ENCODE measurements at places on chromosomes 12 and 14.

DNA sequence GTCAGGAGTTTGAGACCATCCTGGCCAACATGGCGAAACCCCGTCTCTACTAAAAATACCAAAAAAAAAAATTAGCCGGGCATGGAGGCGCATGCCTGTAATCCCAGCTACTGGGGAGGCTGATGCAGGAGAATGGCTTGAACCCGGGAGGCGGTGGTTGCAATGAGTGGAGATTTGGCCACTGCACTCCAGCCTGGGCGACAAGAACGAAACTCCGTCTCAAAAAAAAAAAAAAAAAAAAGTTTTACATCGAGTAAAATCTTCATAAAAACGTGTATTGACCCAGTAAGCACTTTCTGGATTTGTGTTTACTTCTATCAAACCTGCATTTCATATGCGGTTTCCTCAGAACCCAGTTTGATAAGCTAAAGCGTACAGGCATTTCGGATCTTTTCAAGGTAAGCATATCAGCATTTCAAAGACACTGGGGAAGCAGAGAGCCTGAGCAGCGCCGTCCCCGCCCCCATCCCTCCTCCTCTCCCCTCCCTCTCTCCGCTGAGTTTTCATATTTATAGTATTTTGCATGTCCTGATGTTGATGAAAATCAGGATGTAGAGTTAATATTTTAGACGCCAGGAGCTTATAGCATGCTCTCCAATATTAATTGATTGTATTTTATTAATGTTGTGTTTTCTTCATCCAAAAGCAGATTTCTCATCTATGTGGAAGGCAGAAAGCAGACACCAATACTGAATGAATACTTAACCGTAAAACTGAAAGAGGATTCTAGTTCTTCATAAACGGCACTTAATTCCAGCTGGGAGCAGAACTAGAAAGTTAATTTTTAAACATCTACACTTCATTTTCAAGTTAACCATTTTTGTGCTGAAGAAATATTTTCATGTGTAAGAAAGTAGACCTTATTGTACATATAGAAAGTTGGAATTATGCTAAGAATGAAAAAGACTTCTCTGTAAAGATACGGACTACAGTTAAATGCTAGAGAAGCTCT is 9.2 kb upstream of the HIP1R start:
- DNase-seq, result no peak

DNA sequence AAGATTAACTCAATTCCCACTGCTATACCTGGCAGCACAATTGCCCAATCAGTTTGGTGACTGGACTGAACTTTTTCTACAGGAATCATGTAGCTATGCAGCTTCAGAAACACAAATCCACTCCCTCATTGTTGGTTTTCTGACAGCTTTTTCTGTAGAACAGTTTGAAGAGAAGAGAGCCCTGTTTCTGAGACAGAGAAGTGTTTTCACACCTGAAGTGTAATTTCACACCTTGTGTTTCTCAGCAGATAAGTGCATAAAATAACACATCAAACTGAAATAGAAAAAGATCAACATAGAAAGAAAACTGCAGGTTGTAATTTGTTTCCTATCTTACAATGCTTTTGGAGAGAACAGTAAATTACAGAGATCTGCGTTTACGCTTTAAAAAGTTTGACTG is 335.6 kb downstream of the SNAPC1 start:
- DNase-seq, result no peak

GRCh38 chr14:62946221-62946620 is 99.0 kb downstream of the KCNH5 start:
- DNase-seq, result no peak

- DNase-seq, result no peak
Measured at GRCh38 chr12:627863-628741, 35.1 kb downstream of the NINJ2 start.

GRCh38 chr12:38527631-38528030 is 211.1 kb downstream of the ALG10B start:
- DNase-seq, result no peak

DNA sequence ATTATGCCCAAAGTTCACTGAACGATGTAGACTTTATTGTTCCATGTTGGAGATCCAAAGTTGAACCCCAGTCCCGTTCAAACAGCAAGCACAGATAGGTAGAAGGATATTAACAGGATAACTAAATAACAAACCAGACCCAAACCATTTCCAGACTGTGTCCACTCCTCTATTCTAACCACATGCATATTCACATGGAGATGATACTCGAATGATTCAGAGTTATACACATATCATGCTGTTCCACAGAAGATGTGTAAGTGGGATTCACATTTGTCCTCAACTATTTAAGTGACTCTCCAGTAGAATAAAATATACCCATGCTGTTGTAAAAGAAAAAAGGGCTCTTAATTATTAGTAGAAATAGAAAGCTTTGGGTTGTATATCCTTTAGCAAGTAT is 185.9 kb downstream of the ITPR2 start:
- no peak for DNase-seq

- no peak for DNase-seq
Measured at GRCh38 chr14:105924951-105925591, 398.7 kb downstream of the TMEM121 start.

DNA sequence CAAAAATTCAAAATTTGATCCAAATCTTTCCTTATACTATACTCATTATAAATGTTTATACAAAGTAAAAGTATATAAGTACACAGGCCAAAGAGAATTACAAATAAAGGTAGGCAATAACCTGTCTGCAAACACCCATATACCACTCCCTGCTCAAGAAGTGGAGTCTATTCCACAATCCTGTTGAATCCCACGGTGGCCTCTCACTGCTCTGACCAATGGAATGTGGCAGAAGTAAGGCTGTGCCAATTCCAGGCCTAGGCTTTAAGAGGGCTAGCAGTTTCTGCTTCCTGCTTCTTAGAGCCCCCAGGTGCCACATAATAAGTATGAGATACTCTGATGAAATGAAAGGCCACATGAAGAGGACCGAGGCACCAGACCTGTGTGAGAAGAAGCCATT is 79.8 kb upstream of the CFL2 start:
- no peak for DNase-seq

DNA sequence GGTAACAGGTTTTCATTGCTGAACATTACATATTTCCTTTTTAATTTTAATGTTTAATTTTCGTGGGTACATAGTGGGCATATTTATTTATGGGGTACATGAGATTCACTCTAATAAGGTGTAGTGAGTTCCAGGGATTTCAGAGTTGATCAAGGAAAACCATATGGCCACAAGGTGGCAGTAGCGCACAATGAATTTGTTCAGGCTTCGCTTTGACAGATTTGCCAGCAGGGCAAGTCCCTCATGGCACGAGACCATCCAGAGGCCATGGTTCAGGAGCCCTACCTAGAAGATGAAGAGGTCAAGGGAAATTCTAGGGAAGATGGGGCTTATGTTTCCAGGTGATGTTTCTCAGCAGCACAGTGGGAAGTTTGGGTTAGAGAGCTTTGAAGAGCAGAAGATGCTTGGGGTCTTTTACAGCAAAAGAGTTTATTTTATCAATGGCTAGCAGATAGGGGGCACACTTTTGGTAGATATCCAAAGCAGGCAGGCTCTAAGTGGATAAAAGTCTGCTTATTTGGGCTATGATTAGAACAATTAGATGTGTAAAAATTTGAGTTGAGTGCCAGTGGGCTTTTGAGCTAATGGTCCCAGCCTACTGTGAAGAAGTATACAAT is 1004.4 kb downstream of the AACS start:
- DNase-seq, result no peak

- peak; percentile 54 for DNase-seq
Measured at GRCh38 chr12:112992541-112993398, 14.5 kb downstream of the OAS2 start.

DNA sequence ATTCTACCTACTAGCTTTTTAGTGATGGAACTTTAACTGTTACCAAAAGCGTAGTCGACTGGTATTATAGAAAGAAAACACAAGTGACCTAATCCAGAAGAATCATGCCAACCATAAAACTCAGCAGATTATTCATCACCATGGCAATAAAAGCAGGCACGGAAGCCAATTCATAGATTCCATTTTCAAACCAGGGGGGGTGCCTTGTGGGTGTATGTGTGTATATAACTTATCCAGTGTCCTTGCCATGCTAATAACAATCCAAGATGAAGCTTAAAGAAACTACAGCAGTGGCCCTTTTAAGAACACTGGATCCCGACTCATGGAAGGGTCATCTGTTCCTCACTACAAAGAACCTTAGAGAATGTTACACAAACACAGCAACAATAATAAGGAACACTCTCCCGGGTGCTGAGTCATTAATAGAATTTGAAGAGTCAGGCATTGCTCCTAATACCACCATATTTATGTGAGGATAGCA is 61.0 kb downstream of the EPS8 start:
- no peak for DNase-seq

DNA sequence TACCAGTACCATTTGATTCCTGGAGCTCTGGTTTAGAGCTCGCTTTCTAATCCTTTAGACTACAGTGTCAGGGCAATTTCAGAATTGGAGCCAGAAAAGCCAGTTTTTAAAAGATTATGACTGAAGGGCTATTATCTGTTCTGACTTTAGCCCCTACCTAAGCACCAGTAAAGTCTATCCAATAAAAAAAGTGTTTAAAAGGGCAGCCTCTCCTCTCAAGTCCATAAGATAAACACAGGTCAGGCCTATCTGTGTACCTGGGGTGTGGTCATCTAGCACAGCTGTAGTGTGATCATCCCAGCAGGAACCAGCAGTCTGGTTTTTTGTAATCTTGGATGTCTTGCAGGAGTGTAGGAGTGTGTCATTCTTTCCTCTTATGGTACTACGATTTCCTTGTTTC is 6.6 kb downstream of the APPL2 start:
- DNase-seq, result no peak

DNA sequence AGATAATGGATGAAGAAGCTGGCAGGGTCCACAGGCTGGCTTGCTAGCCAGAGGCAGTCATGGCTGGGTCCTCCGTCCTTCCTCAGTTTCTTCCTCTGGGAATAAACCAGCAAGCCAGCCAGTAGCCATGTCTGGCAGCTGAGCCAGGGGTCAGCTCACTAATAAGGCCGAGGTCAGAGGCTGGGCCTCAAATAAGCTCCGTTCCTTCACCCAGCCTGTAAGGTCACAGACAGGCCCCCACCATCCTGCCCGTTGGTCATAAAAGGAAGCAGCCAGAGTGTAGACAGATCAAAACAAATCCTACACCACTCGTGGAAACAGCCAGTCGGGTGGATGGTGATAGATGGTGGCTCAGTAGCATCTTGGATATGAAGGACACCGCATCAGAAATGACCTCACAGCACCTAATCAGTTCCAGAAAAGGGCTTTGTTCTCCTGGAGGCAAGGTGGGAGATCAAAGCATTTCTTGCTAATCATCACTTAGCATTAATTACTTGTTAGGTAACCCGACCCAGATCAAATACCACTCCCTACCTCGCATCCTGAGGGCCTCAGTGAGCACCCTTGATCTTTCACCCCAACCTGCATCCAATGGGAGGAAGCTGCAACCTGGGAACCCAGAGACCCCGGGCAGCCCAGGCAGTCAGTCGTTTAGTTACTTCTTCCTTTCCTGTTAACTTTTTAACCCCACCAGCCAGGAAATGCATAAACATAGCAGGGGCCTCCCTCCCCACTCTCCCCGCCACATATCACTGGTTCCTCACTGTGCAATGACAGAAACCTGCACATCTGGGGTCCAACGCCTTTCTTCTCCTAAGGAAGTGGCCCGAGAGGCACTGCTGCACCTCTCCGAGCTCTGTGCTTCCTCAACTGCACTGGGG is 90.2 kb downstream of the KDM2B start:
- DNase-seq, result no peak

DNA sequence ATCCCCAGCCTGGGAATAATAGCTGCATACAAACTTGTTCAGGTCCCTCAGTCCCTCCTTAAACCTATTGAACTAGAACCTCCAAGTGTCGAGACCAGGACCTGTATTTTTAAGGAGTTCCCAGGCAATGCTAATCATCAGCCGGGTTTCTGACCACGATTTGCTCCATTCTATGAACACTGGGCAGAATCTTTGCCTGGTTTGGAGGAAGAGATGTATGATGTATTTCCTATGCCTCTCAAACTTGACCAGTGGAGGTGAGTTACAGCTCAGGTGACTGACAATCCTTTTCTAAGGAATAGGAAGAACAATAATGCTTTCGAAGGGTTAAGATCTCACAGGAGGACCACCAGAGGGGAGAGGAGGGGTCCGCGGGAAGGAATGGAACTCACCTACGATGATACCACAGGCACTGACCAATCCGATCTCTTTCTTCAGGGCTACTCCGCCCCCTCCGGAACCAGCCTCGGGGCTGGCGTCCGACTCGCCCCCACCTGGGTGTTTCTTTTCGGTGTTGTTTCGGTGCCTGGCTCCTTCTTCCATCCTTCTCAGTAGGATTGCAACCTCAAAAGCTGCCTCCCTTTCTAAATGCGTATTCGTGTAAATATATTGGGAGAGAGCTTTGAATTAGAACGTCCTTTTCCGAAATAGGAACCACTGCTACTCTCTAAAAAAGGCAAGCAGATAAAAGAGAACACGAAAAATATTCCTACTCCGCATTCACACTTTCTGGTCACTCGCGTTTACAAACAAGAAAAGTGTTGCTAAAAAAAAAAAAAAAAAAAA is 895 bp downstream of the SLC7A8 start:
- no peak for DNase-seq

GRCh38 chr12:124769163-124769530 is 94.5 kb downstream of the SCARB1 start:
- no peak for DNase-seq

- no peak for DNase-seq
Measured at GRCh38 chr12:52254965-52255751, 19.3 kb upstream of the KRT86 start.

- DNase-seq, result no peak
Measured at GRCh38 chr12:1906579-1906978, 11.9 kb downstream of the CACNA2D4 start.

All from CD8-positive, alpha-beta T cell (primary cell).